Hepatocyte (in vitro differentiated cells): ENCODE measurements at places on chromosomes 13 and 19. TPM values are rescaled to one million over a fixed set of nuclear protein-coding genes. Genes with fewer than 3 reads are reported as not detected.

The ALOX5AP gene
- total RNA-seq: 3.3 and 7.5 TPM in 2 replicates

The RGCC gene
- 7.0 and 8.1 TPM in 2 replicates for total RNA-seq

GRCh38 chr19:32687681-32688080 is 3.9 kb upstream of the NUDT19 start:
- H3K27ac ChIP-seq: no peak overlapping the region
- H3K4me1 ChIP-seq: peaks cover 12% of the 10 kb centered on the region
- no peaks in the 10 kb centered on the region for H3K27me3 ChIP-seq
- H3K36me3 ChIP-seq: no peaks in the 10 kb centered on the region

GRCh38 chr19:32350471-32350865 is 5.1 kb downstream of the ZNF507 start:
- no peaks in the 10 kb centered on the region for H3K36me3 ChIP-seq
- peak overlapping the region; percentile 65 for H3K27ac ChIP-seq
- H3K4me1 ChIP-seq: peaks cover 22% of the 10 kb centered on the region
- no peaks in the 10 kb centered on the region for H3K27me3 ChIP-seq
- H3K4me3 ChIP-seq: no peak overlapping the region
- peak; percentile 40 for DNase-seq

- DNase-seq: no peak
- no peaks in the 10 kb centered on the region for H3K4me1 ChIP-seq
- peaks cover 5% of the 10 kb centered on the region for H3K36me3 ChIP-seq
- no peaks in the 10 kb centered on the region for H3K27me3 ChIP-seq
Observed at GRCh38 chr13:72754111-72754510, 26.4 kb downstream of the BORA start.

- peaks cover 4% of the 10 kb centered on the region for H3K4me1 ChIP-seq
- DNase-seq: no peak
- H3K4me3 ChIP-seq: no peak overlapping the region
- H3K27me3 ChIP-seq: no peaks in the 10 kb centered on the region
Observed at GRCh38 chr13:19769854-19770253, 12.9 kb downstream of the PSPC1 start.

DNA sequence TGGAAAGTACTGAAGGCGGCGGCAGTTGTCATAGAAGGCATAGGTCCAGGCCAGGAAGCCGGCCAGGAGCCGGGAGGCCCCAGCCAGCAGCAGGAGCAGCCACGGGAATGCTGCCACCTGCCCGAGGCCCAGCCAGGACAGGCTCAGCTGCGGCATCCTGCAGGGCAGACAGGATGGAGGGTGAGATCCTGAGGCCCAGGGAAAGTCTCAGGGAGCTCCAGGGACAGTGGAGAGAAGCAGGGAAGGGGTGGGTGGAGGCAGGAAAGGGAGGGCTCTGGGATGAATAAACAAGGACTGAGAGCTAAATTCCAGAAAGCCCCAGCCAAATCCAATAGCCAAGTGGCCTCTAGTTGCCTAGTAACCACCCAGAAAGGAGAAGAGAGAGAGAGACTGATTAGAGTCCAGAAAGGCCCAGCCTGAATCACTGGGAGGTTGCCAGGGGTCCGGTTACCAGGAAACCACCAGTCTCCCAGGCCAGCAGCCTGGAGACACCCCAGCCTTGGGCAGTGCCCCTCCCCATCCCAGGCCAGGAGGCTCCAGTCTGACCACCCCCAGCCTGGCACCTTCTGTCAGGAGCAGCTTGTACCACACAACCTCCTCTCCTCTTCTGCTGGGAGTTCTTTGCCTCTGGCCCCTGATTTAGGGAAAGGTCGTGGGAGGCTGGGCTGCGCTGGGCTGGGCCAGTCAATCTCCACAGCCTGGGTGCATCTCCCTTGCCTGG is 7.5 kb upstream of the OR10H5 start:
- H3K27me3 ChIP-seq: no peaks in the 10 kb centered on the region
- H3K36me3 ChIP-seq: no peaks in the 10 kb centered on the region

DNA sequence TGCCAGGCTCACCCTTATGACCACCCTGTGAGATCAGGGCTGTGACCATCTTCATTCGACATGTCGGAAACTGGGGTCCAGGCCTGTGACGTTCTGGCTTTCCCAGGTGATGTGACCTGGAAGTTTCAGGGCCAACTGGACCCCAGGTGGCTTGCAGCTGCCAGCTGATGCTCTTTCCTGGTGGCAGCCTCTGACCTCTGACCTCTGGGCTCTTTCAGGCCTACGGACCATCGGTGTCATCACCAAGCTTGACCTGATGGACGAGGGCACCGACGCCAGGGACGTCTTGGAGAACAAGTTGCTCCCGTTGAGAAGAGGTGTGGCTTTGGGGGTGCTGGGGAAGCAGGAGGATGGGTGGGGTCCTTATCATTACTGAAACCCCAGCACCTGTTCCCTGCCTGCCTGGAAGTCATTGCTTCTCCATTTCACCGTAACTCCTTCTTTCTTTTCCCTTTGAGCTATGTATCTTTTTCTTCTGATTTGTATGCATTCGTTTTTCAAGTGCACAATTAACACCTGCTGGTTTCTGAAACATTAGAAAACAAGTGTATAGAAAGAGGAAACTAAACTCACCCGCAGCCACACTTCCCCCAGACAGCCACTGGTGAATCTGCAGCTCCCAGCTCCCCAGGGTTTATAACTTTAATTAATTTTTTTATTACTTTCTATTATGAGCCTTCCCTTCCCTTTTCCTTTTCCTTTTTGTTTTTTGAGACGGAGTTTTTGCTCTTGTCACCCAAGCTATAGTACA is 58.9 kb downstream of the TMED1 start:
- H3K36me3 ChIP-seq: no peaks in the 10 kb centered on the region
- no peaks in the 10 kb centered on the region for H3K4me1 ChIP-seq
- H3K27ac ChIP-seq: no peak overlapping the region

The ZNF491 gene
- 2.9 and 4.8 TPM in 2 replicates for total RNA-seq

DNA sequence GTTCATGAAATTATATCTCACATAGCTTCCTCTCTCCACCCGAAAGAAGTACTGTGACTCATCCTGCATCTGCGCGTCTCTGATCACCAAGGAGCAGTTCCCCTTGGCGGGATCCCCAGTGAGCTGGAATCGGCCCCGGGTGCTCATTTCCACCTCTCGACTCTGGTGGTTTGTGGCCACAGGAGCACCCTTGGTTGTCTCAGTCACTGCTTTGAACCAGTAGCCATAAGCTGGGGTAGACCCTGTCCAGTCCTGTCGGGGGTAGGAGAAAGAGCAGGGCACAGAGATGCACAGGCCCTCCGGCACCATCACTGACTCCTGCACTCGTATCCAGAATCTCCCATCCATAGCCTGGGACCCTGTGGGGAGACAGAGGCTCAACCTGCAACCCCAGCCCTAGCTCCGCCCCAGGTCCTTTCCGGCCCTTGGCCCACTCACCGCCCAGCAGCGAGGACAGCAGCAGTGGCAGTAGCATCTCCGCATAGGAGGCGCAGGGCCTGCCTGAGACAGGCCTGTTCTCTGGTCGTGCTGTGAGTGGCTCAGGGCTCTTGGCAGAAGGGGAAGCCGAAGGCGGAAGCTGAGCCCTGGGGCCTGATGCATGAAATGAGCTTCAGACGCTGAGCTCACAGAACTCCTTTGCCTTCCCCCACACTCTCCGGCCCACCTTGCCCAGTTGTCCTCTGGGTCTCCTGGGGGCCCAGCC is at the start of gene SIGLEC10:
TSS of gene SIGLEC10 (minus strand) at position 536 of the 703 bp plus-strand sequence. CDS start at position 475, 61 bp downstream.
- H3K27me3 ChIP-seq: no peaks in the 10 kb centered on the region
- no peak for DNase-seq
- no peak within 1 kb of the TSS for H3K27ac ChIP-seq
- H3K4me1 ChIP-seq: no peaks in the 10 kb centered on the region
- no peaks in the 10 kb centered on the region for H3K36me3 ChIP-seq

- no peaks in the 10 kb centered on the region for H3K4me1 ChIP-seq
- H3K4me3 ChIP-seq: no peak overlapping the region
- no peak for DNase-seq
- no peaks in the 10 kb centered on the region for H3K27me3 ChIP-seq
- no peaks in the 10 kb centered on the region for H3K36me3 ChIP-seq
Observed at GRCh38 chr13:84931264-84931663, 868.0 kb downstream of the SLITRK6 start.

DNA sequence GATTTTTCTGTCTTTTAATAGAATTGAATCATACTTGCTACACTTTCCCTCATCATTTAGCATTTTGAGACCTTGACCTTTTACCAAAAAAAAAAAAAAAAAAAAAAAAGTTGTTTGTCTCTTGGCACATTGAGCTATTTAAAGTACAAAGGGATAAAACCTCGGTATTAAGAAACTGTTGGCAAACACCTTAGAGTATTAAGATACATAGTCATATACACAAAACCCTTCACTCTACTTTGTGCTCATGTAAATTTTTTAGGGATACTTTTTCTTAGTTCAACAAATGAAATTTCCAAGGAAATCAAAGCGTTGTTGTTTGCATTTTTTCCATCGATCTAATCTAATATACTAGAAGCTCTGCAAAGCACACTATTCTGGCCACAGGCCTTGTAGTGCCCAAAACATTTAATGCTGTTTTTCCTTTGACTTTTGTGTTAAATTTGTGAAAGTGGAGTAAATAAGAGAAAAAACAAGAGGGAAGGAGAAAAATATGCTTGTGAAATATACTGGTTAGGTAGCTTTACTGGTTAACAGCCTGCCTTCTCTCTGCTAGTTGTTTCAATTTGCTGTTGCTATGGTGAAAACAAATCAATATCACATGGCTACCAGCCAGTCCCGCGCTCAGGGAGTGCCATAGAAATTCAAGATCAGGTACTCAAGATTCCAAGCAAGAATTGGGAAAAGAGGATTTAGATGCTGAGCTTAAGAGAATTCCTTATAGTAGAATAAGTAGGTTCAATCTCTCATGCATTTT is 2.6 kb downstream of the MBNL2 start:
- peak overlapping the region; percentile 41 for H3K4me3 ChIP-seq
- H3K27me3 ChIP-seq: no peaks in the 10 kb centered on the region
- H3K36me3 ChIP-seq: no peaks in the 10 kb centered on the region
- H3K27ac ChIP-seq: peak overlapping the region; percentile 96
- DNase-seq: peak; percentile 42

The ZNF888 gene
- 5.5 and 9.3 TPM in 2 replicates for total RNA-seq

The UTP14C gene
- total RNA-seq: 24.7 and 30.1 TPM in 2 replicates

DNA sequence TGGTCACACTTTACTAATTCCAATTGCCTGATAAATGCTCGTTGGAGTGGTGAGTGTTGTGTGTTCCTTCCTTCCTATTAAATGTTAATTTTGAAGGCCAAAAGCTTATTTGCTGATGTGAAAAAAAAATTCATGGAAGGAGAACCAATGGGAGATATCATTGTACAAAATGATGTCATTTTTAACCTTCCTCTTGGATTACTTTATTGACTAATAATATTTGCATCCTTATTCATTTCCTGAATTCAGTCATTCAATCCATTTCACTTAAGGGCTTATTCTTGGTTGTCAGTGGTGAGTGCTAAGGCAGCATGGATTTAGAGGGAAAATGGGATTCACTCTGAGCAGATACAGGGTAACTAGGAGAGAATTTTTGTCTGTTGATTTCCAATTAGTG is 216.0 kb upstream of the HTR2A start:
- no peaks in the 10 kb centered on the region for H3K36me3 ChIP-seq
- no peaks in the 10 kb centered on the region for H3K27me3 ChIP-seq
- no peak overlapping the region for H3K4me3 ChIP-seq
- no peak for DNase-seq
- no peak overlapping the region for H3K27ac ChIP-seq
- H3K4me1 ChIP-seq: peaks cover 8% of the 10 kb centered on the region

The RUBCNL gene
- total RNA-seq: 0.24 and 1.0 TPM in 2 replicates

GRCh38 chr13:100921139-100921538 is 246.5 kb upstream of the TMTC4 start:
- no peak overlapping the region for H3K27ac ChIP-seq
- H3K27me3 ChIP-seq: no peaks in the 10 kb centered on the region
- no peaks in the 10 kb centered on the region for H3K36me3 ChIP-seq
- no peak for DNase-seq
- H3K4me1 ChIP-seq: no peaks in the 10 kb centered on the region
- no peak overlapping the region for H3K4me3 ChIP-seq

DNA sequence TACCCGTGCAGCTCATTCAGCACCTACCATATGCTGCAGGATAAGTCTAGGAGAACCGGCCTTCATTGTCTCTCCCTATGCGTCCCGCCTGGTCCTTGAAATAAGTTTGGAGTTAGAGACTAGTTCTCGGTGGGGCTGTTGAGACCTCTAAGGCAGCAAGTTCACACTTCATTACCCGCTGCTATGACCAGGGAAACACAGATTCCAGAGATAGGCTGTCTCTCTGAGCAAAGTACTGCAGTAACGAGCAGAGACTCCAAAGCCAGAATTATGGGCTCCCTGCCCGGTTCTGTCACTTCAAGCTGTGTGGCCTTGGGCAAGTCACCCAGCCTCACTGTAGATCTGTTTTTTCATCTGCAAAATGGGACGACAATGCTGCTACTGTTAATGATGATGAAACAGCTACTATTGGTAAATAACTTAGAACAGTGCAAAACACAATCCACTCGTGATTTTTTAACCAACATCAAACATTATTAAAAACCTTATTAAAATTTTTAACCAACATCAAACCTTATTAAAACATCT is 184.1 kb downstream of the USP12 start:
- no peaks in the 10 kb centered on the region for H3K27me3 ChIP-seq
- no peak for DNase-seq

The CD37 gene
- 0.27 and 1.9 TPM in 2 replicates for total RNA-seq

The USHBP1 gene
- 3.0 TPM in 1 of 2 replicates, not detected in the other for total RNA-seq

The ZNF723 gene
- not detected in 2 replicates for total RNA-seq

The TUBB4A gene
- total RNA-seq: 1.2 and 4.4 TPM in 2 replicates

DNA sequence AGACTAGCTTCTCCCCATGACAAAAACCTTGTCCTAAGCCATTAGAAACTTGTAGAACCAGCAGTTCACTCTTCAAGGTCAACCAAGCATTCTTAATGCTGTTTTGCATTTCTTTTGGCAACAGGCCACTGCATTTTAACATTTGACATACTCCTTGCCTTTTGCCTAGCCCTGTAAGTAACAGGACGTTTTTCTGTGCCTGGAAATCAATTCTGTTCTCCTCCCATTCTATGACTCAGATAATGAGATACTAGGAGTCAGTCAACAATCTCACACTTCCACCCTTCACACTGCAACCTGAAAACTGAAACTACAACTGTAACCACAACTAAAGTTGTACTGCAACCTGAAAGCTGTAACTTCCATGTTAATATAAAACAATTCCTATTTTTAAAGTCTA is 268.7 kb downstream of the MZT1 start:
- H3K36me3 ChIP-seq: no peaks in the 10 kb centered on the region
- peaks cover 12% of the 10 kb centered on the region for H3K4me1 ChIP-seq
- no peak overlapping the region for H3K27ac ChIP-seq
- H3K27me3 ChIP-seq: no peaks in the 10 kb centered on the region
- DNase-seq: no peak
- H3K4me3 ChIP-seq: no peak overlapping the region

The RNF225 gene
- not detected in 2 replicates for total RNA-seq

GRCh38 chr19:52248241-52248640 is 21.1 kb upstream of the ZNF766 start:
- no peaks in the 10 kb centered on the region for H3K36me3 ChIP-seq
- no peak overlapping the region for H3K4me3 ChIP-seq
- H3K27ac ChIP-seq: no peak overlapping the region
- peak; percentile 55 for DNase-seq
- no peaks in the 10 kb centered on the region for H3K27me3 ChIP-seq
- no peaks in the 10 kb centered on the region for H3K4me1 ChIP-seq

The PEAK3 gene
- total RNA-seq: not detected in 2 replicates

The CEACAM3 gene
- not detected in 2 replicates for total RNA-seq

GRCh38 chr13:74226791-74227475 is 92.7 kb upstream of the KLF12 start:
- peak overlapping the region; percentile 44 for H3K27ac ChIP-seq
- no peaks in the 10 kb centered on the region for H3K36me3 ChIP-seq
- H3K4me1 ChIP-seq: peaks cover 16% of the 10 kb centered on the region
- no peak for DNase-seq
- no peak overlapping the region for H3K4me3 ChIP-seq
- no peaks in the 10 kb centered on the region for H3K27me3 ChIP-seq

GRCh38 chr13:21980049-21980448 is 309.2 kb downstream of the FGF9 start:
- H3K4me1 ChIP-seq: no peaks in the 10 kb centered on the region
- H3K36me3 ChIP-seq: no peaks in the 10 kb centered on the region
- DNase-seq: no peak
- H3K4me3 ChIP-seq: no peak overlapping the region
- no peaks in the 10 kb centered on the region for H3K27me3 ChIP-seq

The FLT1 gene
- total RNA-seq: 37.0 and 40.1 TPM in 2 replicates
